ENCODE measurements at places on chromosomes 2 and 18. TPM values are rescaled to one million over a fixed set of nuclear protein-coding genes. Genes with fewer than 3 reads are reported as not detected.
A peak's percentile ranks its signal among the peaks of the same experiment; 100 is the strongest.

GRCh38 chr2:113240150-113240914 lies 38.4 kb downstream of the PAX8 start:
- peak overlapping the region; percentile 5 for H3K27ac ChIP-seq
- H3K27me3 ChIP-seq, result no peaks in the 10 kb centered on the region
- H3K36me3 ChIP-seq, result no peaks in the 10 kb centered on the region
- H3K4me3 ChIP-seq, result no peak overlapping the region

DNA sequence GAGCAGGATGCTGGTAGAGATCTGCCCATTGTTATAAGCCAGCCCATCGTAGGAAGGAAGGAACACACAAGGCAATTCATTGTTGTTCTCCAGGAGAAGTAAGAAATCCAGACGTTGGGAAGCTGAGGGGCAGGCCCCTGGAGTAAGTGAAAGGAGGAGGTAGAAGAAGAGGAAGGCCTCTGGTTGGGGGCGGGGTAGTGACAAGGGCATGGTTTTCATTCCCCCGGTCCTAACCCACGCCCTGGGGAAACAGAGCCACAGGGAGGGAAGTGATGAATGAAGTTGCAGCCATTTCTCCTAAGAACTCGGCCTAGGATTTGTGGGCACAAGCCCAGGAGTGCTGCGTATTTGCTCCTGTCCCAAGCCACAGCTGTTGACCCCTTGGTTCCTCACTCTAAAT lies 18.0 kb downstream of the LBH start:
- H3K4me3 ChIP-seq, result peak overlapping the region; percentile 4
- no peaks in the 10 kb centered on the region for H3K27me3 ChIP-seq
- H3K4me1 ChIP-seq, result peaks cover 80% of the 10 kb centered on the region
- no peaks in the 10 kb centered on the region for H3K36me3 ChIP-seq

DNA sequence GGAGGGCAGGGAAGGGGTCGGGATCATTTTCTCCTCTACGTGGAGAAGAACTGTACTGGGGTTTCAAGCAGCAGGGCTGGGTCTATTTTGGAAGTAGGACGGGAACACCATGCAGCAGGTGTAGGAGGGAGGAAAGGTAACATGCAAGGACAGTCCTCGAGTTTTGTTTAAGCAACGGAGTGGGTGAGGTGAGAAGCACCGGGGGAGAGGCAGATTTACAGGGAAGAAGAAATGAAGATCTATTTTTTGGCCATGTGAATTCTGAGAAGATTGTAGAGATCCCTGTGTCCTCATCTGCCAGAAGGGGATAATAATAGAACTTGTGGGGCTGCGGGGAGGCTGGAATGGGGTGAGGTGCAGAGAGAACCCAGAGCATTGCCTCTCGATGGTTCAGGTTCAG lies 85.6 kb downstream of the INPP5D start:
- no peak for DNase-seq
- H3K4me1 ChIP-seq, result no peaks in the 10 kb centered on the region
- no peaks in the 10 kb centered on the region for H3K27me3 ChIP-seq
- no peak overlapping the region for H3K4me3 ChIP-seq

SLC5A7 gene
- 0.30 TPM for total RNA-seq

- H3K27ac ChIP-seq, result no peak overlapping the region
- H3K27me3 ChIP-seq, result no peaks in the 10 kb centered on the region
- DNase-seq, result no peak
- H3K4me3 ChIP-seq, result no peak overlapping the region
- H3K36me3 ChIP-seq, result peaks cover 46% of the 10 kb centered on the region
These were observed 51.0 kb downstream of the PRELID3A start for GRCh38 chr18:12458771-12459170.

HOXD8 gene
- 2.3 TPM for total RNA-seq

DNA sequence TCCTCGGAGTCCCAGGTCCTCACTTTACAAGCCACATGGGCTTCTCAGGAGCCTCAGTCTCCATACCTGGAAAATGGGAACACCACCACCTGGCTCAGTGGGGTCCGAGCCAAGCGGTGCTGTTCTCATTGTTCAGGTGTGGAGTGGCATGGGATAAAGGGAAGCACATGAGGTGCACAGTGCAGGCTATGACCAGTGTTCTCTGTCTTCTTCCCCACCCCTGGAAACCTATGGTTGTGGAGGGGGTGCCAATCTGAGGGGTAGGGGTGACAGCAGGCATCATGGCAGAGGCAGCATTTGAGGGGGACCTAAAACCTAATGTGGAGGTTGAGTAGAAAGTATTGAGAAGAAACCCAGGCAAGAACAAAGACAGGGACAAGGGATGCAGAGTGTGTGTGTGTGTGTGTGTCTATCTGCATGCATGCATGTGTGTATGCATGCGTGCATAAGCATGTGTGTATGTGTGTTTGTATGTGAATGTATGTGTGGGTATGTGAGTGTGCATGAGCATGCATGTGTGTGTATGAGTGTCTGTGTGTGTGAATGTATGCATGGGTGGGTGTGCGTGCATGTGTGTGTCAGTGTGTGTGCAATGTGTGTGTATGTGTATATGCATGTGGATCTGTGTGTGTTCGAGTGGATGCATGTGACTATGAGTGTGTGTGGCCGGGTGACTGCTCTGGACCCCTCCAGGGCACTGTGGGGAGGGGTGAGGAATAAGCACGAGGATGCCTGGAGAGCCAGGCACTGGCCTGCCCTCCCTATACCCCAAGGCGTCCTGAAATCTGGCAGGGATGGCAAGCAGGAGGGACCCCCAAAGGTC lies 4.0 kb downstream of the KIF1A start:
- H3K36me3 ChIP-seq, result no peaks in the 10 kb centered on the region
- H3K27ac ChIP-seq, result no peak overlapping the region
- DNase-seq, result no peak
- no peak overlapping the region for H3K4me3 ChIP-seq

GRCh38 chr2:47072728-47073191 lies 82.3 kb downstream of the STPG4 start:
- H3K27me3 ChIP-seq, result no peaks in the 10 kb centered on the region
- peaks cover 14% of the 10 kb centered on the region for H3K36me3 ChIP-seq
- H3K4me3 ChIP-seq, result no peak overlapping the region
- peak; percentile 82 for DNase-seq
- H3K27ac ChIP-seq, result peak overlapping the region; percentile 92
- H3K4me1 ChIP-seq, result peaks cover 96% of the 10 kb centered on the region

DNA sequence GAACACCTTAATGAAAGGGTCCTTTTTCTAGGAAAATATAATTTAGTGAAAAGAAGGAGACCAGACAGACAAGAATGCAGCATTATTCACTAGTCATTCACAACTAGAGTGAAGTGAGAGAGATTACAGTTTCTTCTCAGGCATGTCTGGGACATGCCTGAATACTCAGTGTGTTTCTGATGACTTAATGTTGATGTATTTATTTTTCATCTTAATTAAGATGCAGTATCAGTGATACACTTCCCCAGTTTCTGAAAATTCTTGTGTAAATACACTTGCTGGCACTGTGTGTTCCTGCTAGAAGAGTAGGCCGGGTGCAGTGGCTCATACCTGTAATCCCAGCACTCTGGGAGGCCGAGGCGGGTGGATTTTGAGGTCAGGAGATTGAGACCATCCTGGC lies 143.6 kb downstream of the MYO3B start:
- H3K4me1 ChIP-seq, result no peaks in the 10 kb centered on the region
- no peaks in the 10 kb centered on the region for H3K36me3 ChIP-seq
- H3K27ac ChIP-seq, result no peak overlapping the region
- DNase-seq, result no peak
- H3K4me3 ChIP-seq, result no peak overlapping the region

GULP1 gene
- total RNA-seq, result 27.6 TPM

GRCh38 chr2:68971591-68972231 lies 2.7 kb upstream of the GKN1 start:
- H3K4me1 ChIP-seq, result no peaks in the 10 kb centered on the region
- no peak overlapping the region for H3K27ac ChIP-seq
- no peak for DNase-seq
- no peaks in the 10 kb centered on the region for H3K27me3 ChIP-seq
- H3K36me3 ChIP-seq, result no peaks in the 10 kb centered on the region

DNA sequence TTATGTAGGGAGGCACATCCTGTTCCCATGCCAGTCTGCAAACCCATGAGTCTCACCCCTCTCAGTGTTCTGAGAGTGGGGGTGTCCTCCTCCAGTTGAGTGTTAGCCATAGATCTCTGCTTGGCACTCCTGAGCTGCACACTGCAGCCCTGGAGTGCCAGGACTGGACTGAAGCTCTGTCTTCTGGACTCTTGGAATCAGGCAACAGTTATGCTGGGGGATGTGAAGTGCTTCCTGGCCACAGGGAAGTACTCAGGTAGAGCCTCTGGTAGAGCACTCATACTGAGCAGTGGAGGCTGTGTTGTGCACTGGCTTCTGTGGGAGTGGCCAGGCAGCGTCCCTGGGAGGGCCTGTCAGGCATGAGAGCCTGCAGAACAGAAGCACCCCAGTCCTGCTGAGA lies 43.0 kb downstream of the SERPINB7 start:
- H3K36me3 ChIP-seq, result no peaks in the 10 kb centered on the region
- no peak overlapping the region for H3K4me3 ChIP-seq
- no peaks in the 10 kb centered on the region for H3K4me1 ChIP-seq
- no peak overlapping the region for H3K27ac ChIP-seq

DNA sequence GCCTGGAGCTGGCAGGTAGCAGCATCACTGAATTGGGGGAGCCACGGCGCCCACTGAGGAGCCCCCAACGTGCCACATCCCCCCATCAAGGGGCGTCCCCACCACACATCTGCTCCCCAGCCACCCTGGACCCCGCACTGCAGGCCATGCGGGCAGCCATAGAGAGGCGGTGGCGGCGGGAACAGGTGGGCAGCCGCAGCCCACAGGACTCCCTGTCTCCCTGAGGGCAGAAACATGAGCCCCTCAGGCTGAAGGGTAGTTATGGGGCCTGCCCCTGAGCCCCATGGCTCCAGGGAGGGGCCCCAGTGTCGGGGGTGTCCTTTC lies 26.6 kb downstream of the CROCC2 start:
- H3K36me3 ChIP-seq, result no peaks in the 10 kb centered on the region
- no peak overlapping the region for H3K27ac ChIP-seq
- no peak for DNase-seq
- no peaks in the 10 kb centered on the region for H3K27me3 ChIP-seq

PMAIP1 gene
- total RNA-seq, result 1.6 TPM

HOXD13 gene
- not detected for total RNA-seq

HOXD9 gene
- total RNA-seq, result 0.86 TPM
